Heart left ventricle (tissue), 16 donors: ENCODE measurements at places on chromosomes 2 and 18. TPM values are rescaled to one million over a fixed set of nuclear protein-coding genes. Genes with fewer than 3 reads are reported as not detected.

The CCDC121 gene
- total RNA-seq: 5.8 TPM

The TMEM247 gene
- not detected for total RNA-seq

The DLX2 gene
- not detected for total RNA-seq

DNA sequence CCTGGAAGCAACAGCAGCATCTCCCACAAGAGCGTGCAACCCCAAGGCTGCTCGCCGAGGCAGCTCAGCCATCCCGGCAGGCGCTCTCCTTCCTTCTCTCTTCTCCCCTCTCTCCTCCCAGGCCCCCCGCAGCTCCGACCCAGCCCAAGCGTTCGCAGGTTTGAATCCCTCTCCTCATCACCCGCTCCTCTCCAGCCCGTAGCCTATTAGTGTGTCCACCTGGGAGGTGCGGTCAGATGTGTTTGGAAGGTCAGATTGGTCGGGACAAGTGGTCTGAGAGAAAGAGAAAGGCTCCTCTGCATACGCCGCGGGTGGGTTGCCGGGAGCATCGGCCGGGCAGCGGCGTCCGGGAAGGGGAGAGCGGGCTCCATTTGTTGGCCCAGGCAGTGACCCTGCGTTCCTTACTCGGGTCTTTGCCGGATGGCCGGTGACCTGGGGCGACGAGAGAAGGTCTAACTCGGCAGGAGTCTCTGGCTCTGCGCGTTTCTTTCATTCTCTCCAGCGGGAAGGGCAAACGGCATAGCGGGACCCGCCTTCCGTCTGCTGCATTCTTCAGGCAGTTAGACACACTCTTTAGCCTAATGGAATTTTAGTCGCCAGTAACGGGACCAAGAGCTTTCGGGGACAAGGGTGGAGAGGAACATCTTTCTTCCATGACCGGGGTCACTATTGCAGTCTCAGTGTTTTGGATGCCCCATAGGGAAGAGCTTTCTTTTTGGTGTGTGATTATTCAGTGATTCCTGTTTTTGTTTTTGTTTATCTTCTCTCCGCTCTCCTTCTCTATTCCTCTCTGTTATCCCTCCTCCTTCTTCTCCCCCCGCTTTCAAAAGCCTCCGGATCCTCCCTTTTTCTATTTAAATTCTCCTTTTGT lies 1.1 kb upstream of the TMEFF2 start:
- DNase-seq: no peak

GRCh38 chr2:39210846-39211245 lies 32.9 kb downstream of the CDKL4 start:
- DNase-seq: no peak

- DNase-seq: no peak
Observed at GRCh38 chr18:69123421-69123820, 277.3 kb upstream of the DOK6 start.

DNA sequence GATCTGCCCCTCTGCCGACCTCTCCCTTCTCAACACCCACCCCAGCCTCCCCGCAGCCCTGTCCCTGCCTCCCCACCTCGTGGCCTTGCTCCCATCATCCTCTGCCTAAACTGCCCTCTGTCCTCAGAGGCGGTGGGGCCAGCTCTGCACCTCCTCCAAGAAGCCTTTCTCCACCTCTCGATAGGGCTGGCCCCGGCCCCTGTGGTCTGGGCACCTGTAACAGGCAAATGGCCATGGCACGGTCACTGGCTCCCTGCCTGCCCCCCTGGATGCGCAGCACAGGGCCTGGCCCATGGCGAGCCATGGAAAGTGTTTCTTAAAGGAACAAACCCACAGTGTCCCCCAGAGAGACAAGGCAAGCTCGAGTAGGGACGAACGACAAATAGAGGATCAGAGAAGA lies 42.0 kb downstream of the MYO7B start:
- DNase-seq: no peak

DNA sequence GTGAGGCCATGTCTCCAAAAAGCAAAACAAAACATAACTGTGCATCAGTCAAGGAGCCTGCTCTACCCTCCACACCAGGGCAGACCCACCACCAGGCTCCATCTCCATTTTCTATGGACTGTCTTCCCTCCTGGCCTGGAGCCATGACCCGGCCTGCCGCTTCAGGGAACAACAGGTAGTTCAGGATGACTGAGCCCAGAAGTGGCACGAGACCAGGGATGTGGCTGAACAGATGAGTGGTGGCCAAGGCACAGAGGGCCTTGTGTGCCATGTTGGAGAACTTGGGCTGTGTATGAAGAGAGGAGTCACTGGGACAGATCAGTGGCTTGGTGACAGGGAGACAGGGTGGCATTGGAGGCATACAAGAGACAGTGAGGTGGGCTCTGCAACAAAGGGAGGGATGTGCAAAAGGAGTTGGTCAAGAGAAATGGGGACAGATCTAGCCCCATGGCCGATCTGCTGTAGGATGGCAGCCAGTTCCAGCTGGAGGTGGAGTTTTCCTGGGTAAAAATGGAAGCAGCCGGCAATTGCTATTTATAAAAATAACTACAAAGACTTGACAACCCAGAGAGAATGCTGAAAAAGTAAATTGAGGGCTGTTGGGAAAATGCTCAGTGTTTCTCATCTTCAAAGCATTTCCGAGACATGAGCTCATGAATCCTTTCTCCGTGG lies 35.0 kb downstream of the TMEM177 start:
- DNase-seq: no peak

DNA sequence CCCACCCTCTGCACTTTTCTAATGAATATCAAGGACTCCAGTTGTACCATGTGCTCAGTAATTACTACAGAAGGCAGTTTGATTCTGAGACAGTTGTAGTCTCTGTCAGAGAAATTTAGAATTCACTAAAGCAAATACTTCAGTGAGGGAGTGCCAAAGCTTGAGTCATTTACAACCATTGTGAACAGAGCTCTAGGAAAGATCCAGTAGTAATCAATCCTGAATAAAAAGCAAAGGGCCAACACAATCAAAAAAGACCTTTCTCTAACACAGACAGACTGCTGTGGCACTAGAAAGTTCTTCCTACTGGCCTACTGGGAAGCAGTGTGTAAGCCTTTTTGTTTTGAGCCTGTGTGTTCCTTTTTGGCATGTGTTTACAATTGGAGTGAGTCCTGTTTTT lies 135.6 kb upstream of the UNC80 start:
- no peak for DNase-seq

DNA sequence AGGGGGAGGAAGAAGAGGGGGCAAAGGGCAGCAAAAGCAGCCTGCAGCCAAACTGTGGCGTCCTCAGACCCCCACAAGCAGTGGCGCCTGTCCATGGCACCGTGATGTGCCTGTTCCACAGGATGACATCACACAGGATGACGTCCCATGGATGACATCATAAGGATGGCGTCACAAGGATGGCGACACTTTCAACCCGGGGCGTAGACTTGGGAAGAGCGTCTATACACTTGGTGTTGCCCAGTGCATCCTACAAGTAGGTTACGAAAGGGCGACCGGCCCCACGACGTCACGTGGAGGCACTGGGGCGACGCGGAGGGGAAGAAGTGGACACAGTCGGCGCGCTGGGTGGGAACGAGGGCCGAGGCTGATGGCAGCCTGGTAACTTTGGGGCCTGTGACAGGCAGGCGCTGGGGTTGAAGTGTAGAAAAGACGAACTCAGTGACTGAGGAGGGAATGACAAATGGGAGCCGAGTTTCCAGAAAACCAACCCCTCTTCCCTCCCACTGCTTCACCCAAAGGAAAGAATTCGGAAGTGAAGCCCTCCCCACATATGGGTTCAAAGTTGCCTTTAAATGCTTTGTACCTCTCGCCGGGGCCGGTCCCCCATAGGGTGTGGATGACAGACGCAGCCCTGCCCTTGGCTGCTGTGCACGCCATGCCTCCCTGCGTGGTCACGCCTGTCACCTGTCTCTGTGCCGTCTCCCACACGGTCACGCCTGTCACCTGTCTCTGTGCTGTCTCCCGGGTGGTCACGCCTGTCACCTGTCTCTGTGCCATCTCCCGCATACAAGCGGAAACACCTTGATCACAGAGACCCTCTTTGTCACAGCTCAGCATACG lies 13.4 kb upstream of the KCNG2 start:
- DNase-seq: no peak

- DNase-seq: no peak
Observed at GRCh38 chr2:3517948-3518495, 1.3 kb downstream of the ADI1 start.

DNA sequence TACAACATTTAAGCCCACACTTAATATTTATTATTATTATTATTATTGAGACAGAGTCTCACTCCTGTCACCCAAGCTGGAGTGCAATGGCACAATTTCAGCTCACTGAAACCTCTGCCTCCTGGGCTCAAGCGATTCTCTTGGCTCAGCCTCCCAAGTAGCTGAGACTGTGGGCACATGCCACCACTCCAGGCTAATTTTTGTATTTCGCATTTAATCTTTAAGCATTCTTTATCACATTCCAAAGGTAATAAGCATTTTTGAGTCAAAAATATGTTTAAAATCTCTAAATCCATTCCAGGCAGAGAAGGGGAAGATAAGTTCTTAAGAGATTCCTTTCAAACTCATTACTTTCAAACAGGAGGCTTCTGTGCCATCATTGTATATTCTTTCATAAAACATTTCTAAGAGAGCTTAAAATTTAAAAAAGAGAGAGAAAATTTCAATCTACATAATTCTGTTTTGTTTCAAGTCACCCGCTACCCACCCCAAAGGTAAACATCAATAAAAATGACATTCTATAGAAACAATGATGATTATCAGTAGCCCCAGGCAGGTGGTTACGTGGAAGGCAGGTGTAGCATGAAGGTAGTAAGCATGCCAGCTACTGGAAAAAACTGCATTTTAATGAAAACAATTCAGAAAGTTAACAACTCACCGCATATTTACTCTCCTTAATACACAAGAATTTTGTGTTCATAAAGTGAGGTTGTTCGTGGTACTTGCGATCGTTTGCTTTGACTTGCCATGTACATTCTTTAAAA lies 84.4 kb upstream of the NARS1 start:
- DNase-seq: no peak
